ENCODE measurements at places on chromosomes 7 and 10.
A peak's percentile ranks its signal among the peaks of the same experiment; 100 is the strongest.

DNA sequence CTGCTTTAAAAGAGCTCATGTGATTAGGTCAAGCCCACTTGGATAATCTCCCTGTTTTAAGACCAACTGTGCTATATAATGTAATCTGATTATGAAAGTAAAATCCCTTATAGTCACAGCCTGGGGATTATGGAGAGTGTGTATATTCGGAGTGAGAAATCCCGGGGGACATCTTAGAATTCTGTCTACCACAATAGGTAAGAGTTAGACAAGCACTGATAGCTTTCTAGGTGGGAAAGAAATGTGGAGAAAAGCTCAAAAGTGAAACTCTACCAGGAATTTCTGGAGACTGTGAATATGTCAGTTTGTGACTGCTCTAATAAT lies 2.9 kb upstream of the VCL start:
- DNase-seq: no peak

DNA sequence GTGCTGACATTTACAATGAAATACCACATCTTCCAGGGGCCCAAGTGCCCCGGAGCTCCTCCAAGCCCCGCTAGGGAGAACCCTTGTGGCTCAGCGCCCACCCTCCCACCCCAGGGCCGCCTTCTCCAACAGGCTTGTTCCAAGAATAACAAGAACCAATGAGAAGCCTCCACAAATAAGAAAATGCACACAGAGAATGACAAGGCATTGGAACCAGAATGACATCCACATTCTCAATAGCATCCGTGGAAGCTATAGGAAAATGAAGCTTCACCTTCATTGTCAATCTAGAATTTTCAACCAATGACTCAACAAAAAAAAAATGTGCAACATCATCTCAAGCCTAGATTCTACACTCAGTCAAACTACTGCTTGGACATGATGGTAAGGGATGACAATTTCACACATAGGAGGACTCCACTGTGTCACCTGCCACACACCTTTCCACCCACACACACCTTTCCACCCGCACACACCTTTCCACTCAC lies 50.4 kb upstream of the PPP2R2D start:
- DNase-seq: no peak

GRCh38 chr10:131211559-131211958 lies 100.0 kb downstream of the TCERG1L start:
- no peak for DNase-seq

DNA sequence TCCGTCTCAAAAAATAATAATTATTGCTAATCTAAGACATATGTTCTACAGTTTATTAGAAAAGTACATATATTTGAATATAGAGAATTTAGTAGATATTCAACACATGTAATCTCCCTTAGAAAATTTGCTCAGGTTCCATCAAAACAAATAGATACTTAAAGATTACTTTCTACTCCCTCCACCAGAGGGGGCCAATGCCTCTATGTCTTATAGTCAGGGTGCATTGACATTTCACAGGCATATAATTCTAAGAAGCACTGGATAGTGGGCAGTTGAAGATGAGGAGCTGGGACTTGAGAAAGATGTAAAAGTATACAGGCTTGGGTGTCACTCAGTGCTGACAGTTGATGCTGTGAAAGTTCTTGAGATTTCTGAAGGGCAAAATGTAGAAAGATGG lies 301.6 kb upstream of the HPS1 start:
- peak; percentile 78 for DNase-seq

DNA sequence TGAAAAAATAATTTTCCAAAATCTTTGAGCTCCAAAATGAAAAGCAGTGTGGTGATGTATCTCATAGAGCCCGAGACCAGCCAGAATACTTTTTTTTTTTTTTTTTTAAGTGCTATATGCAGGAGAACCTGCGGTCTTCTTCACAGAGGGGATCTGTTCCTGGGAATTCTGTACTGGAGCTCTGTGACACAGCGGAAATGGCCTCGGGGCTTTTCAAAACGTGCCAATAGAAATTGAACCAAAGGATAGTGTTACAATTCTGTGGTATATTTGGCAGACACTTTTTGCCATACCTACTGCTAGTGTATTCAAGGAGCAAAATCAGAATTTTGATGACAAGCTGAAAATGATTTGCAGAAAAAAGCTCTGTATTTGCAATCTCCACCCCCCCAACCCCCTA lies 1429.3 kb upstream of the LRRTM3 start:
- DNase-seq: no peak

- no peak for DNase-seq
Observed at GRCh38 chr7:96663457-96663856, 46.2 kb downstream of the SEM1 start.

DNA sequence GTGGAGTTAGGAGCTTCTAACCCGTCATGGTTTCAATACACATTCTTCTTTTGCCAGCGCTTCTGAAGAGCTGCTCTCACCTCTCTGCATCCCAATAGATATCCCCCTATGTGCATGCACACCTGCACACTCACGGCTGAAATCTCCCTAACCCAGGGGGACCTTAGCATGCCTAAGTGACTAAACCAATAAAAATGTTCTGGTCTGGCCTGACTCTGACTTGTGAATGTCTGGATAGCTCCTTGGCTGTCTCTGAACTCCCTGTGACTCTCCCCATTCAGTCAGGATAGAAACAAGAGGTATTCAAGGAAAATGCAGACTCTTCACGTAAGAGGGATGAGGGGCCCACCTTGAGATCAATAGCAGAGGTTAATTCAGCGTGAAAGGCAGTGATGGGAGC lies 22.4 kb downstream of the PRSS2 start:
- no peak for DNase-seq

GRCh38 chr7:144787127-144787526 lies 48.7 kb downstream of the TPK1 start:
- peak; percentile 56 for DNase-seq

DNA sequence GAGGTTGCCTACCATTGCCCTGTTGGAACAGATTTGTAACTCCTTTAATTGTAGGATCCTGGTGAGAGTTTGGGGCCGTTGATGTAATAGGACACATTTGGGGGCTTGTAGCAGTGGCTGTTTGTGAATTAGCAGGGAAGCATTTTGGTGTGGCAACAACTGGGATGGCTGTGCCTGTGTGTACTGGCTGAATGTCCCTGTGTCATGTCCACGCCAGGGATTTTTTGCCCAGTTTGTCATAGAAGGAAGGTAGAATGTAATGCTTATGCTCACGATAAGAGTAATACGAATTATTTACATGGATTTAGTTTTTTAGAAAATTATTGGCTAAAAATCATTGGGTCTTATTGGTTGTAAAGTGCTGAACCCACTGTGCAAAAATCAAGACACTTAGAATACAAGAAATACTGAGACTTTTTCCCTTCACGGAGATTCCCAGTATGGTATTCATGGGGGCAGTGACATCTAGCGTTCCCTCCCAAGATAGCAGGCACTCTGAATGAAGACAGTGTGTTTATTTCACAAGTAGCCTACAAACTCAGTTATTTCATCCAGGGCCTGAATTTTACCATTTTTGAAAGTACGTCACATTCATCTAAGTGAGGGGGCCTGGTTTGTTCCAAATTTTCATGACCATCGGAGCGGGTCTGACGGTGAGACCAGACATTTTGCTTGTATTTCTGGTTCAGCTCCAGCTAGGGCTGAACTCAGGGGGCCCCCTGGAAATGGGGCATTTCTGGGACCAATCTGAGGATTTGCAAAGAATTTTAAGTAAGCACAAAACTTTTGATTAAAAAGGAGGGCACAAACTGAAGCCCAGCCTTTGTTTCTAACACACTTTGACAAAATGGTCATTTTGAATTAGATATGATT lies 74.7 kb downstream of the CACNB2 start:
- DNase-seq: peak; percentile 82

DNA sequence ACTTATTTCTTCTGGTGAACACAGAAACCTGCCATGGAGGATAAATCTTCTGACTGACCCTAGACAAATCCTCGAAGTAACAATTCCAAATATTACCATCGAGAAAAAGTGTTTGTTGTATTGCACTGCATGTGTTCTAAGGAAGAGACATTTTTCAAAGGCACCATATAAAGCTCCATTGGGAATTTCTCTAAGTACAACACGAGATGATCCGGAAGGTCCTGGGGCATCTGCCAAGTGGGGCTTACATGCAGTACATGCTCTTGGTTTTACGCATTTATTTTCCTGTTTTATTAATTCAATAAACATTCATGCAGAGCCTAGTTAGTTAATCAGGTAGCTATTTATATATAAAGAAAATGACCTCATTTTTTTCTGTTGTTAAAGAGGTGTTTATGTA lies 692.0 kb upstream of the IGFBP3 start:
- DNase-seq: no peak

GRCh38 chr7:102845346-102845745 lies 67.5 kb upstream of the LRRC17 start:
- no peak for DNase-seq

- peak; percentile 96 for DNase-seq
Observed at GRCh38 chr7:8295638-8296361, 33.8 kb upstream of the ICA1 start.

DNA sequence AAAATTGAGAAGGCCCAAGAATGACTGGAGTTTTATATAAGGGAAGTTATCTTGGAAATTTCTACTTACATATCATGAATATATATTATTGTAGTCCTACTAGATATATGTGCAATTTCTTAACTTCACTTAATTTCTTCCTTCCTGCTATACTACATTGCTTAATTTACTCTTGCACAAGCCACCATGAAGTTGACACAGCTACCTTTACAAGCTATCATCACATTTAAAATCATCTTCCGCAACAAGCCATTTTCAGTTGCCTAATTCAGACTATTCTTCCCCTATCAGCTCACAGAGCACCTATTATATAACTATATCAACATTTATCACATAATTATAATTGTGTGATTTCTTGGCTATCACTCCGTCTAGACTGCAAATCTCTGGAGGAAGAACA lies 418.4 kb downstream of the PARD3 start:
- DNase-seq: no peak

GRCh38 chr10:44962870-44963738 lies 3.5 kb downstream of the RASSF4 start:
- peak; percentile 82 for DNase-seq

- DNase-seq: no peak
Observed at GRCh38 chr7:83487801-83488200, 161.1 kb downstream of the SEMA3E start.

- DNase-seq: no peak
Observed at GRCh38 chr7:121157885-121158590, 169.5 kb downstream of the CPED1 start.

DNA sequence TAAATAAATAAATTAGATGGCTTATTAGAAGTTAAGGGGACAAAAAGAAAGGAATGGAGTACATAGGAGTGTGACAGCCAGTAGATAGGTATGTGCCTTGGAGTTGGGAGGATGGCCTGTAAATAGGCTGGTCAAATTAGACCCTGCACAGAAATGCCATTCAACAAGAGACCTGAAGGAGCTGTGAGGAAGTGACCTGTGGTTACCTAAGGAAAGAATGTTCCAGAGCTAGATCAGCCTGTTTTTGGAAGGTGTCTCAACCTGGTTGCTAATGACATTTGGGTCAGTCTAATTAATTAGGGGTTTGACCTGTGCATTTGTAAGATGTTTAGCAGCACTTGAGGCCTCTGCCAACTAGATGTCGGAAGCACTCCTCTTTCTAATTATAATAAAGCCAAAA lies 315.3 kb upstream of the PLXDC2 start:
- no peak for DNase-seq

- no peak for DNase-seq
Observed at GRCh38 chr10:63391812-63392211, 74.0 kb downstream of the JMJD1C start.

DNA sequence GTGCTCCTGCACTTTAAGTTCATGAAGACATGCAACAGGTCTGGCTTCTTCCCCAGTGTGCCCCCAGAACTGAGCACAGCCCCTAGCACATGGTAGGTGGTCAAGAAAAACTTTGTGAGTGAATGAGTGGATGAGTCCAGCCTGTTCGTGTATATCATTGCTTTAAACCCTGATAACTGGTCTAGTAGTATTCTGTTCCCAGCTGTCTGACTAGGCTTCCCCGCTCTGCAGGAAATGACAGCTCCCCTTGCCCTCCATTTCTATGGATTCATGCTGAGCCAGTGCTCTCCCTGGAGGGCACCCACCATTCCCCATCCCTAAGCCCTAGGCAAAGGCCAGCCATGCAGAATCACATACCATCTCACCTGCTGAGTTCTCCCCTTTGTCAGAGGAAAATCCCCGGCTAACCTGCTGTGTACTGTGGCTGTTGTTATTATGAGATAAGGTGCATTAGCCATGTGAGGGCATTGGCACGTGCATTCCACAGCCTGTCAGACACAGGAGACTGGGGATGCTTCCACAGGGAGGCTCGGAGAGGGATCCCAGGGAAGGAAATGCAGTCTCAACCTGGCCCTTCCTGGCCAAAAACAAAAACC lies 698.9 kb downstream of the GRID1 start:
- DNase-seq: no peak

DNA sequence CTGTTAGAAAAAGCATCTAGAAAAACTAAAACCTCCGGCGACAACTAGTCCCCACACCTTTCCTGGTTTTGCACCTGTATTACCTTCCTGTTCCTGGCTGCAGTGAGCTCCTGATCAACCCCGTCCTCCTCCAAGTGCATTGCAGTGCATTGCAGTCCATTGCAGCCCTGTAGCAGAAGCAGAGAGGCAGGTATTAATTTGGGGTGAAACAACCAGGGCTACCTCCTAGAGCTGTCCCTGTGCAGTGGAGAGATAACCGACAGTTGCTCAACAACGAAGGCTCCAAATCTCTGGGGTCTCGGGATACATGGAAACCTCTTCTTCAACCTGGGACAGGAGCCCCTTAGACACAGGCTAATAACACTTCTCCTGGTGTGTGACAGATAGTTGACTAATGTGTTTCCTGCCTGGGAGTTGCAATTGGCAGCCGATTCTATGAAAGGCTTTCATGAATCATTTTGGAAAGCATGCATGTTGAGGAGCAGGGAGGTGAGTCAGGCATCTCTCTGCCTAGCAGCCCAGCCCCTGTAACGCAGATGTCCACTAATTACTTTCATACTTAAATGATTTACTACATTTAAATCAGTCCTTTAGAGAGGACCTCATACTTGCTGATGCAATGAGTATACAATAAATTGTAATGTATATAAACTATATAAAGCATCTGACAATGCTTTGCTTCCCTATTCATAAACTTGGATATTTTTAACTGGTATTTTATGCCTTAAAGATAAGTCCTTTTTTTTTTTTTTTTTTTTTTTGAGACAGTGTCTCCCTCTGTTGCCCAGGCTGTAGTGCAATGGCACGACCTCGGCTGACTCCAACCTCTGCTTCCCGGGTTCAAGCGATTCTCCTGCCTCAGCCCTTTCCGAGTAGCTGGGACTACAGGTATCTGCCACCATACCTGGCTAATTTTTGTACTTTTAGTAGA lies 59.0 kb downstream of the PRR15 start:
- DNase-seq: peak; percentile 45
